Sciatic nerve (tissue), 2 donors: ENCODE measurements at places on chromosomes 7 and 10. TPM values are rescaled to one million over a fixed set of nuclear protein-coding genes. Genes with fewer than 3 reads are reported as not detected.

ARL3 gene
- 17.4 TPM for total RNA-seq

COL1A2 gene
- 443 TPM for total RNA-seq

PNLIPRP3 gene
- not detected for total RNA-seq

PSD gene
- total RNA-seq, result 1.9 TPM

CYP3A4 gene
- total RNA-seq, result not detected

LRGUK gene
- total RNA-seq, result 0.76 TPM
